ENCODE measurements at places on chromosomes 12 and 14.

DNA sequence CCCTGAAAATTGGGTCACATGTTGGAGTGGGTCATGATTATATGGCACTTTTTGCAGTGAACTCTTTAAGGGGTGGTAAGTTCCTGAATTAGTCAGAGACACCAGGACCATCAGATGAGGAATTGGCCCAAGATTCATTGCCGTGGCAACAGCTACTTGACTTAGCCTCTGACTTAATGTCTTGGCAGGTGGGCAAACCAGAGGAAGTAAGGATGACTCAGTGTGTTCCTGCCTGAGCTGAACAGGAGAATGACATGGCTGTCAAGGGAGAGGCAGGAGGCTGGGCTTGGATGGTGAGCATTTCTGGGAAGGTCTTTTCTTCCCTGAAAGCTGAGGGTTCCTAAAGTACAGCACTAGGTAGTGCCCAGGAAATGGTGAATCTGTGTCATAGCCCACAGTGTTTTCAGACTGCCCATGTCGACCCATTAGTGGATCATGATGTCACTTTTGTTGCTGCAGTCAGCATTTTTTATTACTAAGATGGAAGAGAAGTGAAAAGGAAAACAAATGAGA lies 170.1 kb upstream of the PWP1 start:
- no peak for DNase-seq

GRCh38 chr12:124994437-124994975 lies 1.1 kb downstream of the BRI3BP start:
- no peak for DNase-seq

DNA sequence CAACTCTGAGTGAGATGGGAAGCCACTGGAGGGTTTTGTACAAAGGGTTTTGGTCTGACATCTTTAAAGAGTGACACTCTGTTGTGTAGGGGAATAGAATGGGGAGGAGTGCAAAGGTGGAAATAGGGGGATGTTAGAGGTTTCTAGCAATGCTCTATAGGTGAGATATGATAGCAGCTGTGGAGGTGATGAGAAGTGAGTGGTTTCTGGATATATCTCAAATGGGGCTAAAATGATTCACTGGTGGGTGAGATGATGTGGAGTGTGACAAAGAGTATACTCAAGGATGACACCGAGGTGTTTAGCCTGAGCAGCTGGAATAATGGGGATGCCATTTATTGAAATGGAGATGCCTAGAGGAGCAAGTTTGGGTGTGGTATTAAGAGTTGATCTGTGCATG lies 426.4 kb downstream of the PCNX1 start:
- no peak for DNase-seq

GRCh38 chr12:55828357-55828756 lies 1.0 kb downstream of the DNAJC14 start:
- no peak for DNase-seq

GRCh38 chr12:54159589-54159988 lies 29.2 kb downstream of the SMUG1 start:
- DNase-seq: no peak

GRCh38 chr12:68804657-68805591 lies 3.1 kb upstream of the MDM2 start:
- DNase-seq: no peak

DNA sequence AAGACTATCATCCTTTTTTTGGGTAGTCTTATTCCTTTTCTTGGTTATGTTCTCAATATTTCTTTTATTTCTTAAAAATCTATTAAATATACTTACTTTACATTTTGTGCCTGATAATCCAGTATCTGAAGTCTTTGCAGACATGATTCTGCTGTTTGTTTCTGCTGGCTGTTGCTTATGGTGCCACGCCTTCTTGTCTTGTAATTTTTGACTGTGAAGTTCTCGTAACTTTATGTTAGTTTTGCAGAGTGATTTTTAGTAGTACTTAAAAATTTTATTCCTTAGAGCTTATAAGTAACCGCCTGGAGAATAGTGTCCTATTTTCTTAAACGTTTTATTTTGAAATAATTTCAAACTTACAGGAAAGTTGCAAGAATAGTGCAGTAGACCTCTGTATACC lies 10.5 kb downstream of the FRS2 start:
- no peak for DNase-seq

DNA sequence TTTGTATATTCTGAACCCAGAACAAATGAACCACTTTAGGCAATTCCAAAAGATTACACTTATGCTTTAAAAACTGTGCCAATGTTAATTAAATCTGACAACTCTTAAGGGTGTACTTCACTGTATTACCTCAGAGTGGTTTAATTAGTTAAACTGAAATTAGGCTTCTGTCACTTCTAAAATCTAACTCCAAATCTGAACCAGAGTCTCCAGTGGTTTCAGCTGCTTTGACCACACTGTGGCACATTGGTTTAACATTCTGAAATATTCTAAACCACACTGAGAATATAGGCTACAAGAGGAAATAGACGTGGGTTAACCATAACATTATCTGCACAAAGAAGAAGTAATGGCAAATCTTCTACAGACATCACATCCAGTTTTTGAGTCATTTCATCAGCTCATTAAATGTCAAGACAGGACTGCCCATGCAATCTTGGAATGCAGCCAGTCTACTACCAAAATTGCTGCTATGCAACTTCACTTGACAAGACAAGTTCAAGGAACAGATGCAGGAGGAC lies 94.8 kb downstream of the LRP6 start:
- DNase-seq: no peak

DNA sequence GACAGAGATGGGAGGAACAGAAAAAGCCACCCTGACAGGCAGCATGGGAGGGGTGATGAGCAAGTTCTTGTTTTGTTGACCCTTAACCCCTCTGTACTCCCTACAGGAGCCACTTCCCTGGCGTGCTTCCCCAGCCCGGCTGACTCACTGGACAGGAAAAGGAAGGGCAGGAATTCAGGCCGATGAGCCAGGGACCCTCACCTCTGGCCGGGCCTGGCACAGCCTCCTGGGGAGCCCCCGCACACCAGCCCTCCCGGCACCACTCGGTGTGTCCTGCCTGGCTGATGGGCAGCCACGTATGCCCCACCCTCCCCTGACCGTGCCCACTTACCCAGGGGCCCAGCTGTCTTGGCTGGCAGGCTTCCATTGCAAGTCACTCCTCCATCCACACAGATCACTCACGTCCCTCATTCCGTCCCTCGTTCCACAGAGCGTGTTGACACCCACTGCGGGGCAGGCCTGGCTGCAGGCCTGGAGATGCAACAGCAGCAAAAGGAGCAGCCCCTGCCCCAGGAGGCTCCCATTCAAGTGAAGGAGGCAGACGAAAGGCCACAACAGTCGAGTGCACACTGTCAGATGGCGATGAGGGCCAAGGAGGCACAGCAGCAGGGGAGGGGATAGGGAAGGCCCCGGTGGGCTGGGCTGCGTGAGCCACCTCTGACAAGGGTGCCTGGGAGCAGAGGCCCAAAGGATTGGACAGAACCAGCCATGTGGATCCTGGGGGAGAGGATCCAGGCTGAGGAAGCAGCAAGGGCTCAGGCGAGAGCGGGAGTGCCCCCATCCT lies 19.7 kb upstream of the CD9 start:
- no peak for DNase-seq

DNA sequence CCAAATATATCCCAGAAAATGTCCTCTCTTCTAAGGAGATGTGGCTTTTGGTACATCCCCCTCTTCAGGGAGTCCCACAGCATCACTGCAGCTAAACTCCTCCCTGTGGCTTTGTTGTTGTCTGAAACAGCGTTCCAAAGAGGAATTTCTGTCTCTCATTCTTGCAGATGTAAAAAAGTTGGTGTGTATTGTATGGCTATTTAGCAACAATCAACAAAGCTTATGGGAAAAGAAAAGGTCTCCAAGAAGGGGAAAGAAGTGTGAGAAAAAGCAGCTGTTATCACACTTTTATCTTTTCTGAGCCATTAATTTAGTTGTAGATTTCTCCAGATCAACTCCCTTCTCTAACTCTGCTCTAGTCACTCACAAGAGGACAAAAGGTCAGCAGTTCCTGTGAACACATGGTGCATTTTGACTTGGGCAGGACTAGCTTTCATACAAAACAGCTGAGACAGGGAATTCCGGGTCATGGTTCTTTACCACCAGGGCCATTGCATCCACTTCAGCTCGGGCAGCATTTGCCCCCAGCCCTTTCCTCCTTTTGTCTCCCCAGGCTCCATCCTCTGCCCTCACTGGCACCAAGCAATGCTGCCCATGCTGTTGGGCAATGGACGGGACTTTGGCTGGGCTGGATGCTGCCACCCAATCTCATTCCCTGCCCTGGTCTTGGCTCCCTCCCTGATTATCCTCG lies 184.7 kb downstream of the TMX1 start:
- no peak for DNase-seq

GRCh38 chr14:53043027-53043581 lies 92.3 kb upstream of the FERMT2 start:
- no peak for DNase-seq

DNA sequence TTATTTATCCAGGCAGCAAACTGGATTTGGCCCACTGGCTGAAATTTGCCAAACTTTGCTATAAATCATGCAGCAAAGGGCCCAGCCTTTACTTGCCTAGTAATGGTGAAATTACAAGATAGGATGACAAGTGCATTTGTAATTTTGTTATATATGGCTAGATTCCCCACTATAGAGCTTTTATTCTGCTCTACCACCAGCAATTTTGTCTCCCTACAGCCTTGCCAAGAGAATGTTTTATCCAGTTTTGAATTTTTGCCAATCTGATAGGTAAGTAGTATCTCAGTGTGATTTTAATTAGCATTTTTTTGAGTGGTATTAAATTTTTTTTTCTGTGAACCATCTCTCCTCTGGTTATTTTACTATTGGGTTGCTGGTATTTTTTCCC lies 161.6 kb downstream of the SLC41A2 start:
- DNase-seq: no peak

DNA sequence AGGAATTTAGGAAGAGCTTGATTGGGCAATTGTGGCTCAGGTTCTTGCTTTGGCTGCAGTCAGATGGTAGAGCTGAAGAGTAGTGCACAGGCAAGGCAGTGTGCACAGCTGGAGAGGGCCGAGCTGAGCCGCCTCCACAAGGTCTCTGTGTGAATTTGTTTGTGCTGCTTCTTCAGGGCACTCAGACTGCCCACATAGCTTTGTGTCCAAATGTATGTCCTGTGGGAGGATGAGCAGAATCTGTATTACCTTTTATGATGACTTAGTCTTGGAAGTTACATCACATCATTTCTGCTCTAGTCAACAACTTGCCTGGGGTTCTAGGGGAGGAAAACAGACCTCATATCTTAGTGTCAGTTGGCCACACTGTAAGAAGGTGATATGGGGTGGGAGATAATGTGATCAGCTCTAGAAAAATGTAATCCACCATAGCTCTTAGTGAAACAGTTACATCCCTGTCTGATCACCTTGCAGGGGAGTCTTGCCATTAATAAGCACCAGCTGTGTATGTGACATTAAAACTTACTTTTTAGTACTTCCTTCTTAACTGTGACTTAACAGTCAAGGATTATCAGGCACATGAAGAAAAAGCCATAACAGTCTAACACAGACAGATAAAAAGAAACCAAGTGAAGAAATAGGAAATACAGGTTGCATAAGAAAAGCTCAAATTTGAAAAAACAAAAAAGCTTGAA lies 53.4 kb downstream of the RCOR1 start:
- no peak for DNase-seq

DNA sequence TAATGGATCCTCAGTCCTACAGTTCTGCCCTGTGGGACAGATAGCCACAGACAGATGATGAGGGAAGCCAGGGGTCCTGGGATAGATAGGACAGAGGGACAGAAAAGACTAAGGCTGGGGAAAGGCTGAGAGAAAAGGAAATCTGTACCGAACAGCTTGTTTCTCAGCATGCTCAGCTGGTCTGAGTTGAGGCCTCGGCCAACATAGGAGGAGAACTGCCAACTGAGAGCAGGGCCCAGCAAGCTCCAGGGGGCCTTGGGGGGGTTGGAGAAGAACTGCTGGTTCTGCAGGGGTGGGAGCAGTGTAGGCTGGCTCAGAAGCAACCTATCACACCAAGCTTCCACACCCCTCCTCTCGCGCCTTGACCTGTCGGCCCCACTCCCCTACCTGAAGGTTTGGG lies 10.1 kb downstream of the IL23A start:
- DNase-seq: no peak

DNA sequence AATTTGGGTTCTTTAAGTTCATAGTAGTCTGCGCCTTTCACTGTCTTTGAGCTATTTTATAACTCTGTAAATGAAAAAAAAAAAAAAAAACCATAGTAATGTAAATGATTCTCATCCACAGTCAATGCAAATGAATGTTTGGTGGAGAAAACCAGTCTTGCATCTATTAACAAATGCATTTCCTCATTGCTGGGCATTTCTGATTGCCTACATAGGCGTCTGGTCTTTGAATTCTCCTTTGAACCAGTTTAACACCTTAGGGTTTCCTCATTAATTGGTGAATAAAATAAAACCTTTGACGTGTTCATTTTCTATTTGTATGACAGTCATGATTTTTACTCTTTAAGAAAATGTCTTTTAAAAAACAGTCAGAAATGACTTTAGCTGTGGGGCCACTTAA lies 114.8 kb downstream of the C12orf75 start:
- DNase-seq: no peak
